ENCODE measurements at places on chromosomes 2 and 18.

DNA sequence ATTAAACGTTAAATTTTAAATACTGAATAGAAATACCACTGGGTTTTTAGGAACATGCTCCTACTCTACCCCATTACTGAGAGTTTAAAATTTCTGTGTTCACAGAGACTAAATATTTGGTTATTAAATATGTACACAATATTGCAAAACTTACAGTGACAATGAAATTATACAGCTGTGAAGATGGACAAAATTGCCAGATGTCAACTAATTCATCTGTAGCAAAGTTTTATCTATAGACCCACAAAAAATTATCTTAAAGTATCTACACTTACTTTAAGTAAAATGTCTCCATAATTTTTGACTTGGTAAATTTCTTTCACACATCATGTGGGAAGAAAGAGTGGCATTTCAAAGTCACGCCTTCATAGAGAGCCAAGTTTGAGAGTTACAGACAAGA is 213.1 kb downstream of the CD226 start:
- no peak for DNase-seq

- DNase-seq = no peak
Measured at GRCh38 chr2:39981883-39982311, 202.8 kb upstream of the THUMPD2 start.

GRCh38 chr2:43818761-43819160 is 19.9 kb downstream of the ABCG5 start:
- no peak for DNase-seq

DNA sequence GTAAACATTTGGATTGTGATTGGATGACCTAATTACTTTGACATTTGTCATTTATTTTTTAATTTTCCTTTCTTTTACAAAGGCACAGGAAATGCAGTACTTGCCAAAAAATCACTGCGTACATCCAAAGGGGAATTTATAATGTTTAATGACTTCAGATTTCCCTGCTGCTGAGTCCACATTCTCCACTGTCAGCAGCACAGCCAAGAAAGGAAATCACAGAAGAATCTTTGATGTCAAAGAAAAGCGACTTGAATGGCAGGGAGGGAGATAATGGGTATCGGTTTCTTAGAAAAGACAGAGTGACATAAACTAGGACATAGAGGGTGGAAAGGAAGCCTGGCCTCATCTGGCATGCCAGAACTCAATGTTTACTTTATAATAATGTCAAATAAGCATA is 41.4 kb upstream of the COPS8 start:
- DNase-seq = no peak

GRCh38 chr2:98917031-98917471 is 19.0 kb downstream of the CRACDL start:
- DNase-seq = no peak

DNA sequence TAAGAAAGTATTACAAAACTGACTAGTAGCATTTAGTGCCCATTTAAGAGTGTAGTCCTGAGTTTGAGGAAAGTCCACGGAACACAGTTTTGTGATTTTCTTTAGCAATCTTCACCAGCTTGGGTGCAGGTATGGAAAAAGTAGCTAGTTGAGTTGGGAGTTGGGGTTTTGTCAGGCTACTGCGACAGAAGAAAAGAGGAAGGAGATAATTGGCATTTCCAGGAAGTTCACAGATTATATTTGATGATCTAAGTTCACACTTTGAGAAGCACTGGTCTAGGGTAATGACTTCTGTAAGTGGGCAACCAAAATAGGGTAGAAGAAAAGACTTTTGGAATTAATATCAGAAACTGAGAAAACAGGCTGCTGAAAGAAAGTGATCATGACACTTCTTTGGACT is 52.1 kb downstream of the VIL1 start:
- DNase-seq = no peak

GRCh38 chr2:148023861-148024260 is 3.0 kb downstream of the MBD5 start:
- DNase-seq = no peak

GRCh38 chr2:238285653-238286082 is 2.7 kb downstream of the PER2 start:
- no peak for DNase-seq

GRCh38 chr2:164438490-164439205 is 182.6 kb downstream of the GRB14 start:
- no peak for DNase-seq

GRCh38 chr2:29219374-29219773 is 104.2 kb downstream of the CLIP4 start:
- no peak for DNase-seq

- no peak for DNase-seq
Measured at GRCh38 chr18:8264861-8265411, 344.3 kb upstream of the RAB12 start.

GRCh38 chr18:71027531-71027930 is 738.7 kb downstream of the SOCS6 start:
- no peak for DNase-seq

- no peak for DNase-seq
Measured at GRCh38 chr2:193505620-193506019, 1310.9 kb upstream of the TMEFF2 start.

DNA sequence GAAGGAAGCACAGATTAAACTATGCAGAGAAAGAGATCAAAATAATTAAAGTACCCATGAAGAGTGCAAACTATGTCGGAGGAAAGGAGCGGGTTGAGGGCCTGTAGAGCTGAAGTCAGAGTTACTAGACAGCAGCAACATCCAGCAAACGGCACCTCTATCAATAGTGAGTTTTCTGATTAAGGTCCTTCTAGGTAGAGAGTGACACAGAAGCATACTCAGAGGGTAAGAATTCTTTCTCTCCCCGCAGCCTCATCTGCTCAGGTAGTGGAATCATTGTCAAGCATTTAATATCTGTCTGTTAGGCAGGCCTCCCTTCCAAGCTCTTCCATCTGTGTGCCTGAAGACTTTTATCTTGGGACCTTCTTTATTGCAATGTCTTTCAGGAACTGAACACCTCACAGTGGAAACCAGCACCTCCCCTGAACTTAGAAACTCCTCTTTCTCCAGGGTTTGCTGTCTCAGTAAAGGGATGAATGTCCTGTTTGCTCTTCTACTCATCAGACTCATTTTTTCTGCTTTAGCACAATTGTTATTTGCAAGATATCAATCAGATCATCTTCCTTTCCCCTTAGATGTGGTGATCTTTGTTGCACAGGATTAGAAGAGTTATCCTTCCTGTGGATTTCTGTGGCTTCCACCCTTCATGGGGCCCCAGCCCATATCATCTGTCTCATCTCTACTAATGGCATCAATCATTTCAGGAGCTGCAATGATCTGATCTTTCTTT is 28.8 kb downstream of the SP140 start:
- DNase-seq = no peak

DNA sequence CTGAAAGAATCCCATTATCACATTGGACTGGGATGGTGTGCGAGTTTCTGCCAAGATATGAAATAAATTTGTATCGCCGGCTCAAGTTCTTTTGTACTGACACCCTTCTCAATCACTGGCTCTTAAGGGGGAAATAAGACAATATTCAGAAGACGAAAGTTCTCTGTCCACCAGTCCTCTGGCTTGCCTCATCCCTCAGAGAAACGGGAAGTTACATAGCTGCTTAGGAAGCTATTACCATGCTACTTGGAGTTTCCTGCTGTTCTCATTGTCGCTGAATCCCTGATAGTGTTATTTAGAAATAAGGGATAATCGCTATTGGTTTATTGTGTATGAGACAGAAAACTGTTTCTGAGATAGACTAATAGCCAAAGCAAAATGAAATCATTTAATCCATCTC is 205.0 kb upstream of the ZNF521 start:
- no peak for DNase-seq

- no peak for DNase-seq
Measured at GRCh38 chr2:225471482-225471881, 72.0 kb downstream of the NYAP2 start.

GRCh38 chr2:200828572-200829257 is 17.0 kb downstream of the BZW1 start:
- DNase-seq = no peak

GRCh38 chr18:34330308-34330707 is 105.6 kb upstream of the NOL4 start:
- DNase-seq = no peak

GRCh38 chr2:5393474-5393873 is 298.7 kb upstream of the SOX11 start:
- no peak for DNase-seq

DNA sequence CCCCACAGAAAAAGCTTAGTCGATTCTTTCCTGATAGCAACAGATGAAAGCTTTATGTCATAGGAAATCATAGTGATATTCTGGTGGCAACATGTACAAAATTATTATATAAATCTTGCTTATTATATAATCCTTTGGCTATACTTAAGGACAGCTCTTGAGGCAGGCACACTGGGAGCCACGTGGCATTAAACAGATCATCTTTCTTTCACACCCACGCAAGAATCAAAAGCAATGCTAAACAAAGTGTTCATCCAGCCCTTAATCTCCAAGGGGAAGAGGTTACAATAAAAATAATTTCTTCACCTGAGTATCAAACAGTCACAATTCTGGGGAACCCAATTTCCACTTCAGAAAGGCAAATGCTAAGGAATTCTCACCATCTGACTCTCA is 57.8 kb downstream of the CYB5A start:
- no peak for DNase-seq

DNA sequence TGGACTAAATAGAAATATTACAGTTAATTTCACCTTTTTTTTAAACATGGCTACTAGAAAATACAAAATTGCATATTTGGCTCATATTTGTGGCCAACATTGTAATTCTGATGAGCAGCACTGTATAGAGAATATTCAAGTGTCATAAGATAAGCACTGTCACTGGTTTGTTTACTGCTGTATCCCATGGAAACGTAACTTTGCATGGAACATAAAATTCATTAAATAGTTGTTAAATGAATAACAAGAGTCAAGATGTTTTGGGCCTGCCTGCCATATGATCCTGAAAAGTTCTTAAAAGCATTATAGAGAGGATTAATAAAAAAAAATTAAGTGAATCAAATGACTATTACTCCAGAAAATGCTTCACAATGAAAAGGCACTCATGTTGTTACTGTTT is 763.7 kb upstream of the CRIM1 start:
- no peak for DNase-seq

GRCh38 chr2:162656516-162656915 is 182.1 kb downstream of the KCNH7 start:
- no peak for DNase-seq

DNA sequence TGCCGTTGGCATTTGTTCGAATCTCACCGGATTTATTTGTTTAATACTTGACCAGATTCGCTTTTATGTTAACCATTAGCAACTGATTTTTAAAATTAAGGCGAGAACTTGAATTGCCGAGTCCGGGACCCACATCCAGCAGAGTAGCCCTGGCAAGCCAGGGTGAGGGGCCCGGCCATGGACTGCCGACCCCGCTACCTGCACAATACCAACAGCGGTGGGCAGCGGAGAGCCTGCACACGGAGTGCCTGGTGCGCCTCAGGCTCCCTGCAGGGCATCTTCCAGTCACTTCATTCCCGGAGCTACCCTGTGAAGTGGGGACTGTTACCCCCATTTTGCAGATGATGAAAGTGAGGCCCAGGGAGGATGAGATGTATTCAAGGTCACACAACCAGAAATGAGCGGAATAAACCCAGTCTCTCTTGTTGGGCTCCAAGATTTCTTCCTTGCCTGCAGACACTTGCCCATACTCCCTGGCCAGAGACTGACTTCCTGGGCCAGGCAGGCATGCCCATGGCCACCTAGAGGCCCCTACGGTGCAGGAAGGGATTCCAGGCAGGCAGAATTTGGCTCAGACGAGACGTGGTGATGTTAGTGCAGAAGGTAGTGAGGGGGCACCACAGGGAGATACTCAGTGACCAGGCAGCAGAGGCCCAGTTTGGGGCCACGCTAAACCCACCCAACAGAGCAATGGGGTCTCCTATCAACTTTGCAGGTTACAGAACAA is 2.9 kb downstream of the FBLN7 start:
- no peak for DNase-seq

- no peak for DNase-seq
Measured at GRCh38 chr2:128654408-128654807, 335.7 kb upstream of the HS6ST1 start.

DNA sequence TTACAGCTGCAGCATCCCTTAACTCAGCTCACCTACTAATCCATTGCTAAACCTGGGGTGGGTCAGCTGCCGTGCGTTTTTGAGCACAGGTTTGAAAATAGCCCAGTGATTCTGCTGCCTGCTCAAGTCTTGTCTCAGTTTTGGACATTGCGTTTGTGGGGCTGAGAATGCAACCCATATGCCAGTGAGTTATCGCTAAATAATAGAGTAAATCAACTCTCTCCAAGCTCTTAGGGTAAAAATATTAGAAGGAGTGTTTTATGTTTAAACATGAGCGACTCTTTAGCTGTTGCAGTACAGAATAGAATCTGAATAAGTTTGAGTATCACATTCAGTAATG is 2.1 kb downstream of the TSHZ1 start:
- no peak for DNase-seq

GRCh38 chr2:161983331-161983651 is 90.7 kb downstream of the DPP4 start:
- no peak for DNase-seq

DNA sequence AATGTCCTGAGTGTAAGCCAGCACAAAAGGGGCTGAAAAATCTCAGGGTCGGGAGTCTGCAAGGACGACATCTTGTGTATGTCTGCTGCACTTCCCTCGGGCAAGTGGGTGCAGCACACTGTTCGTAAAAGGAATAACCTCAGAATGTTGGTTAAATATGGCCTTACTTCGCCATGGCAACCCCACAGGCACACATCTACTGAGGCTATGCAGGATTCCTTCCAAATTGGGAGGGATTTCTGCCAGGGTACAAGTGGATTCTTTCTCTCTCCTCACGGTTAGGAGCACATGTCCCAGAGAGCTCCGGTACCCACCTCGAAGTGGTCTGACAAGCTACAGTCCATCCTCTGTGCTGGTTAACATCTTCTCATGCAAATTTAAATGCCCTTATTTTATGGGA is 277.7 kb upstream of the PXDN start:
- no peak for DNase-seq

GRCh38 chr2:176565641-176566323 is 296.5 kb downstream of the MTX2 start:
- DNase-seq = no peak

Measured in NT2/D1 (cell line).